ENCODE measurements at places on chromosomes 5 and 9.

DNA sequence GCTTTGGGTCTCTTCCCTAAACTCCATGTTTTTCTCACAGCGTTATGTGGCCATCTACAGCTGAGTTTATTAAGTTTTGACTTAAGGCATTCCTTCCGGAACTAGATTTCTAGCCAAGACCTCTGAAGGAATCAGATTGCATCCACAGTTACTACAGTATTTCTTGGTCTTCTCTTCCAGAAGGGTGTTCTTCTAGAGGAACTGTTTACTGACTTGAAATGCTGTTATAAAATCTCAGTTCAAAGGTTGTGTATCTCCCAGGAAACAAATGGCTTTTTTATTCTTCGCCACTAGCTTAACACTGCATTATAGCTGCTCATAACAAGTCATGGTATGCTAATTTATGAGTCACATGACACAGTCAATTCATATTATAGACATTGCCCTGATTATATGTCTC is 55.3 kb upstream of the RAD23B start:
- DNase-seq = no peak

GRCh38 chr9:77809552-77809951 is 161.4 kb upstream of the GNA14 start:
- DNase-seq = no peak

DNA sequence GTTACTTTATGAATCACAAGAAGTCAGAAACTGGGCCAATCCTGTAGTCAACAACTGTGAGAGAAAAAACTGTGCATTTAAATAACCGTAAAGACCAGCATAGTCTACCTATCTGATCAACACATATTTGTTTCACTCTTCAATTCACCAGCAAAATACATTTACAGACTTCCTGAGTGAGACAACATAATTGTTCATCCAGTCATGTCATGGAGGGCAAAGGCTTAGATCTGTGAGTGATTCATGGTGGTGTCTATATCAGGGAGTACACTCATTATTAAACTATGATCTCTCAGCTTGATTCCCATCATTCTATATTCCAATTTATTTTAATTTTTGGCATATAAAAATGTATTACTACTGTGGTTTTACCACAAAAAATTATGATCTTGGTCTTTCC is 694.6 kb downstream of the DNAH5 start:
- no peak for DNase-seq

DNA sequence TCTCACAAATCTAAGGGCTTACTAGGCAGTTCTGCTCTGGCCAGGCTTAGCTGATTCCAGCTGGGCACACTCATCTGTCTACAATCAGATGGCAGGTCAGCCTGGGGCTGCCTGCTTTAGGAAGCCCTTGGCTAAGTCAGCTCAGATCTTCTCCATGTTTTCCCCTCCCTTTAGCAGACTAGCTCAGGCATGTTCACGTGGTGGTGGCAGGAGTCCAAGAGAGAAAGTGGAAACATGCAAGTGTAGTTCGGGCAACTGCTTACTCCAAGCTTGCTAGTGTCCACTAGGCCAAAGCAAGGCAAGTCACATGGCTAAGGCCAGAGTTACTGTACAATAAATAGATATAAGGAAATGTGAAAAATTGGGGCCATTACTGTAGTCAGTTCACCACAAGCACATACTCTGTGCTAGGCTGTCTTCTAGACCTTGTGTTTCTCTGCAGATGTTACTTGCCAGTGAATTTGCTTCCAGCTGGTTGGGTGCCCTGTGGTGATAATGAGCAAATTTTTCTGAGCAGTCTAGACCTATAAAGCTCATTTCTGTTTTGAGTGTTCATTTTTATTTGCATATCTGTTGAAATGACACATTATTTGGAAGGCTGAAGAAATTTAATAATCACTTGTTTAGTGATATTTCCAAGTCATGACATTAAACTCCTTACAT is 38.3 kb downstream of the RECK start:
- no peak for DNase-seq

DNA sequence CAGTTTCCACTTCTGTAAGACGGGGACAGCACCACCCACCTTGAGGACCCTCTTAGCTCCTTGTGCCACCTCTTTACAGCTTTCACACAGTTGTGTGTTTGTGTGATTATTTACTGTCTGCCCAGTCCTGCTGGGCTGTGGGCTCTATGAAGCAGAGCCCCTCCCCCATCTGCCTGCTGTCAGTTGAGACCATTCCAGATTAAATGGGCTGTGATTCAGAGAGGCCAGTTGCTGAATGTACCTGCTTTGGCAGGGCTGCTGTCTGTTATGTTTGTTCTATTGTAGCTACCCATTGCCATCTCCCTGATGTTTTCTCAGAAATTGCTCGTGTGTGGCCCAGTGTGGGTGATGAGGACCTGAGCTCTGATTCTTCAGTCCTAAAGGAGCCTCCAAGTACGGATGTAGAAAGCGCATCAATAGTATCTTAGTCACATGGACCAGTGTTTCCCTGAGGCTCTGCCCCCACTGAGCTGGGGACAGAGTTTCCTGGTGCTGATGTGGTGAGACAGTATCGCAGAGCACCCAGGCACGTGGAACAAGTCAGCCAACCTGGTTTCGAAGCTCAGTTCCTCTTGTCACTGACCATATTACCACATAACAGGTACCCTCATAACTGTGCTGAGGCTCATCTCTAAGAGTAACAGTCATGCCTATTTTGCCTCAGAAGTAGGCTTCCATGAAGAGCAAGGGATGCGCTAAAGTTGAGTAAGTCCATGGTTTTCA is 3.7 kb downstream of the ANGPTL2 start:
- no peak for DNase-seq

GRCh38 chr5:96648023-96648422 is 14.2 kb upstream of the CAST start:
- DNase-seq = no peak

DNA sequence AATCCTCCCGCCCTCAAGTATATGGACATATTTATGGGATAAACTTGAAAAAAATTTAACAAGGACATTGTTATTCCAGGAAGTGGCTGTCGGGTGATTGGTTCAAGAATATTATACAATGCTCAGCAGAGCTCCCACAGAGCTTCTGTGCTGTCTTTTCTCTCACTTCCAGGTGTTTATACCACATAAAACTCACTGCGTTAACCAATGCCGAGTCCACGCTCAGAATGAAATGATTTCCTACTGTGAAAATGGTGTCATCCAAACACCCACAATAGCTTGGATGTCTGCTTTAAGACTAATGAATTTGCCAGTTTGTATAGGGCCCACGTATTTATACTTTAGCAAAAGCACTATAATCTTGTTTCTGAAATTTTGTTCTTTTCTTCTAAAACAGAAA is 368.2 kb downstream of the NDUFS4 start:
- DNase-seq = no peak

Measured in ACHN (cell line).